ENCODE measurements at places on chromosomes 2 and 18. TPM values are rescaled to one million over a fixed set of nuclear protein-coding genes. Genes with fewer than 3 reads are reported as not detected.

GAREM1 gene
- total RNA-seq: 22.0 TPM

CTIF gene
- total RNA-seq: 55.1 TPM

MARCHF4 gene
- 8.7 TPM for total RNA-seq

SRBD1 gene
- 78.6 TPM for total RNA-seq

ADRA2B gene
- total RNA-seq: not detected

PNO1 gene
- total RNA-seq: 15.0 TPM

ZSWIM2 gene
- 1.2 TPM for total RNA-seq

SMYD1 gene
- total RNA-seq: not detected

TTN gene
- 3.7 TPM for total RNA-seq

CD302 gene
- total RNA-seq: 2.5 TPM

PARD3B gene
- 5.6 TPM for total RNA-seq

EFR3B gene
- 47.1 TPM for total RNA-seq

MAP2 gene
- total RNA-seq: 681 TPM

GALNT5 gene
- 0.16 TPM for total RNA-seq

ANKRD53 gene
- 0.62 TPM for total RNA-seq

SERPINB10 gene
- total RNA-seq: not detected

ATP6V1B1 gene
- not detected for total RNA-seq

NFATC1 gene
- 0.16 TPM for total RNA-seq

NAT8 gene
- total RNA-seq: not detected

ANKRD30B gene
- total RNA-seq: 0.16 TPM

ASAP2 gene
- total RNA-seq: 31.0 TPM

DAW1 gene
- 1.1 TPM for total RNA-seq

TUBA3E gene
- not detected for total RNA-seq

CRYGD gene
- 1.7 TPM for total RNA-seq

PARD6G gene
- total RNA-seq: 9.5 TPM

PHOSPHO2 gene
- total RNA-seq: 14.5 TPM
